Right forelimb (tissue), 1 donor: ENCODE measurements at places on chromosomes 2 and 18.
A peak's percentile ranks its signal among the peaks of the same experiment; 100 is the strongest.

DNA sequence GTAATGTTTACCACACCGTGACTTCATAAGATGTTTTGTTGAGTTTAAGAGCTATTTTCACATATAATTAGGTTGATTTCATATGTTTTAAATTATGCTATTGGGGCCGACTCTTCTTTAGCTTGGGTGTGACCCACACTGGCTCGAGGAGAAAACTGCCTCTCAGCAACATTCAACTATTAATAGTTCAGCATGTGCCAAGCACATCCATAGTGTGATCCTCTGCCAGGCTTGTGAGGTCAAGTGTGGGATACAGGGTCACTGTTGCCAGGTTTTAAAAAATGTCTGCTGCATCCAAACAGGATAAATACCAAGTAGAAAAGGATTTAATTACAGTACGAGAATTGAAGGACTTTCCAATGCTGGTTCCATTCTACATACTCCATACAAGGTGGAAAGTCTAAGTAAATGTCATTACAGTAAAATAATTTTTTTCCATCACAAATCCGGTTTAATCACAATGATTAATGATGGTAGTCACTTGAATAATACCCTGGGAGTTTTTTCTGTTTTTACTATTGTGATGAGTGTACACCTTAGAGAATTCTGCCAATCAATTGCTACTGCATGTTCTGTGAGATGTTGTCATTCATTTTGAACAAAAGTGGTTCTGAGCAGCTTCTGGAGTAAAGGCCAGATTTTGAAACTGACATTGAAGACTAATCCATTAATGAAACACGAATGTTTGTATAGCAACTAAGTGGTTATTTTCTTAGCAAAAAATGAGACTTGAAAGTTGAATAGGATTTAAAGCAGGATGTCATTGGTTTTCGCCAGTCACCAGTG lies 84.5 kb downstream of the ABI2 start:
- peak; percentile 43 for DNase-seq

- DNase-seq = no peak
These were observed 367.4 kb downstream of the EPHA4 start for GRCh38 chr2:221204699-221205098.

DNA sequence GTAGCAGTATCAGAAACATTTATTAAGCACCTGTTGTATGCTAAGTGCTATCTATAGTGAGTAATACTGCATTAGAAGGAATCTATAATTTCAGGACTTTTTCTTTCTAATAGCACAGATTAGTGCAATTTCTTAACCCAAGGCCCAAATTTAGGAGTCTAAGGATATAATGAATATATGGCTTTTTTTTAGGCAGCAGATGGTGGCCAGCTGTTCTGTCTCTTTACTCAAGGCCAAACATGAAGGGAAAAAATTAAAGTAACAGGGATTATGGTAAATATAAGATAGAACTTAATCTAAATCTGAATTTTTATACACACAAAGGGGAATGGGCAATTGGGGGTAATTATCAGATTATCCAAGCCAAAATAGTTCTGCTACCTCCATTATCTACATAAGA lies 230.6 kb upstream of the SP5 start:
- DNase-seq = no peak

GRCh38 chr2:215038421-215038820 lies 100.0 kb downstream of the ABCA12 start:
- DNase-seq = no peak

DNA sequence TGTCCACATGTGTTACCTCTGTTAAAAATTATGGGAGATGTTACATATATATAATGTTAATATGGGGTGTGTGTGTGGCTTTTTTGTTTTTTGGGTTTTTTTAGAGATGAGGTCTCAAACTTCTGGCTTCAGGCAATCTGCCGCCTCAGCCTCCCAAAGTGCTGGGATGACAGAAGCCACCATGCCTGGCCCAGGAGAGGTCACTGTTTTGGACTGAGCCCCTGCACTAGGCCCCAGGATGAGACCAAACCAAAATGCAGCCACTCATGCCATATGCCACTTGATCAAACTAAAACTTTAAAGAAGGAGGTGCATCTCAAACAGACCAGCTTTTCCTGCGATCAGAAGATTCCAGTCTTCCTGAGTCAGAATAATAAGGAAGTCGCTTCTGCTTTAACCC lies 2.5 kb downstream of the ADI1 start:
- no peak for DNase-seq

GRCh38 chr2:74851191-74851566 lies 17.3 kb downstream of the HK2 start:
- no peak for DNase-seq

- DNase-seq = no peak
These were observed 128.5 kb downstream of the TANC1 start for GRCh38 chr2:159096901-159097300.

- no peak for DNase-seq
These were observed 24.2 kb downstream of the INO80C start for GRCh38 chr18:35473562-35473961.

DNA sequence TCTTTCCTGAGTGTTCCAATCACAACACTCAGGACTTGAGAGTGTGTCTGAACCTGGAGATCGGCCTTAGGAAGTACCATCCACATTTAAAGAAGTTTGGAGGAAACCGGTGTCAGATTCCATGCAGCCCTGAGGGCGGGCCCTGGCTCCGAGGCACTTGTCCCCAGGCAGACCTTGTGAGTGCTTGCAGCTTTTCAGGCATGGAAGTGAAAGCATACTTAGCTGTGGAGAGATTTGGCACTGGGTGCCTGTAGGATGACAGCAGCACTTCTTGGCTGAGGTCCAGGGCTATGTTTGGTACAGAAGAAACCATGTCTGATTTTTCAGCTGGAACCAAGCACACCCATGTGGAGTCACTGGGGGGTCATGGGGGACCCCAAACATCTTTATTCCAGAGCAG lies 230.8 kb downstream of the SEPTIN10 start:
- peak; percentile 74 for DNase-seq

DNA sequence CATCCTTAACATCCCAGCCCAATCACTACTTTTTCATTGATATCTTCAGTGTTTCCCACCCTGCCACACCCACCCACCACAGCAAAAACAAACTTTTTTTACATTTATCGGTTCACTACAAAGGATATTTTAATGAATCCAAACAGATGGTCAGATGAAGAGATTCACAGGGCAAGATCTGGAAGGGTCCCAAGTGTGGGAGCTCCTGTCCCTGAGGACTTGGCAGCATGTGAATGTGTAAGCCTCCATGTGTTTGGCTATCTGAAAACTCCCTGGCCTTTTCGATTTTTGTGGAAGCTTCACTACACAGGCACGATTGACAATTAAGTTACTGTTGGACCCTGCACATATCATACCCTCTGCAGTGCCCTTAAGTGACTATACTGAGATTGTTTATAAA lies 48.1 kb upstream of the CRIM1 start:
- no peak for DNase-seq

DNA sequence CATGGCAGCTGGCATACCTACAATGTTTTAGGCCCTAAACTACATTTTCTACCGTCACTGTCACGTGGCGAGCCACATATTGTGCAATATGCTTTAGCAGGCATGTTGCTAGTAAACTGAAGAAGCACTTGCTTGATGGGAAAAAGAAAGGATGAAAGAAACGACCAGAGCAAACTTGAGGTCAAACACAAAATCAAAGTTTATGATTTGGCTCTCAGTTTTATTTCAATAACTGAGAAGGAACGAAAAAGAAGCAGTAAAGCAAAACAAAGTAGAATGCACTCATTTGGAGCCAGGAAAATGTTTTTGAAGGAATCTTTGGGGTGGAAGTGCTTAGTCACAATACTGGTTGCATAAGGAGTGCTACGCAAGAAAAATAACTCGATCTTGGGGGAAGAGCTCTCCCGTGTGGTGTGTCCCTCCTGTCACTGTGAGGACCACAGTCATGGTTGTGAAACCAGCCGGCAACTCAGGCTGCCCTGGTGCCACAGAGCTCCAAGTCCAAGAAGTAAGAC lies 349.8 kb downstream of the RBM43 start:
- DNase-seq = peak; percentile 47
